CD4-positive, alpha-beta T cell (primary cell): ENCODE measurements at places on chromosomes 3 and 15. TPM values are rescaled to one million over a fixed set of nuclear protein-coding genes. Genes with fewer than 3 reads are reported as not detected.

IGF1R gene
- total RNA-seq = 40.3 TPM

FBLN2 gene
- 0.25 TPM for total RNA-seq

ANKRD63 gene
- total RNA-seq = not detected

EOMES gene
- 0.64 TPM for total RNA-seq

GRCh38 chr3:74267131-74267530 lies 347.3 kb downstream of the CNTN3 start:
- no peak for DNase-seq

GRCh38 chr3:58383476-58383875 lies 50.2 kb downstream of the PDHB start:
- DNase-seq = no peak

DNA sequence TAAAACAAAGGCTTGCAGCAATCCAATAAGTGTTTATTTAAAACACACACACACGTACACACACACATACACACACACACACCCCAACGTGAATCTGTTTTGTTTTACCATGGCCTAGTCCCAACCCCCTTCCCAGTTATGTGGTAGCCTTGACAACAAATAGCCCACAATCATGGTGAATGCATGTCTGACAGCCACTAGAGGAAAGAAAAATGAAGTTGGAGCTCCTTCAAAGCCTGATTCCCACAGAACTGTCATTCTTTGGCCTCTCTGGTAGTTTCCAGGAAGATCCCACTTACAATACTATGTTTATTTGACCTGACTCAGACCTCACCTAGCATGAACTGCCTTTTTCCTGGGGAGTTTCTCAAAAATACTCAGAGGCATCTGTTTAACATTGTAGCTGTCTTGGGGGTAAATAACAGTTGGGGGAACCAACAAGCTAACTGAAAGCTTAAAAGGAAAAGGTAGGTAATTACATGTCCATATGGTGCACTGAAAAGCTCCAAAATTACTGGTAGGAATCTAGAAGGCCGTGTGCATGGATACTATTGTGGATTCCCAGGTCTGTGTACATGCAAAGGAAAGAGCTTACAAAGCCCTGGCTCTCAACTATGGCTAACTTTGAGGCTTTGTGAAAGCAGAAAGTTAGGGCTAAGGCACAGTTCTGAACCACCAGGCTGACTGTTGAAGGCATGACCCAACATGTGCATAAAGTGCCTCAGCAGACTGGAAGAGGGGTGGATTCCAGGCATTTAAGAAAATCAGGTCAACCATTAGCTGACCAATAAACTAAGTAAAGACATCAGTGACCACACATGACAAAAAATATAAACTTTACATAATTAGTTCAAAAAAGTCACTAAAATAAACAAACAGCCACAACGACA lies 65.3 kb downstream of the FAIM start:
- DNase-seq = no peak

- DNase-seq = no peak
Observed at GRCh38 chr3:70981231-70981880, 602.2 kb downstream of the FOXP1 start.

GRCh38 chr15:26083457-26083856 lies 220.3 kb upstream of the ATP10A start:
- no peak for DNase-seq

DNA sequence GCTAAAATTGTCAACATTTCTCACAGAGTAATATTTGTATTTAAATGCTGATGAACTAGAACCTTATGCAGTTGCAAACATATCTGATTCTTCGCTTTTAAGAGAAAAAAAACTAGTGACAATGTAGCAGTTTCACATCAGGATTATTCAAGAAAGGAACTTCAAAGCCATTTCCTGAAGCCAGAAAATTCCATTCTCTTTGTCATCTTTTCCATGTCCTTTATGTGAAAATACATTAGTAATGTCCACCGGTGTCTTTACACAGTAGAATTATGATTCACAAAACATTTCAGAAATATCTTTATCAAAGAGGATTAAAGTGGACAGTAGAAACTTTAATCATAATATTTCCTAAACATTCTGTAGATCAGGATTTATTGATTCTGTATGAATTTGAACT lies 12.7 kb upstream of the LXN start:
- DNase-seq = no peak

GRCh38 chr3:72044231-72044855 lies 259.4 kb upstream of the PROK2 start:
- no peak for DNase-seq

DNA sequence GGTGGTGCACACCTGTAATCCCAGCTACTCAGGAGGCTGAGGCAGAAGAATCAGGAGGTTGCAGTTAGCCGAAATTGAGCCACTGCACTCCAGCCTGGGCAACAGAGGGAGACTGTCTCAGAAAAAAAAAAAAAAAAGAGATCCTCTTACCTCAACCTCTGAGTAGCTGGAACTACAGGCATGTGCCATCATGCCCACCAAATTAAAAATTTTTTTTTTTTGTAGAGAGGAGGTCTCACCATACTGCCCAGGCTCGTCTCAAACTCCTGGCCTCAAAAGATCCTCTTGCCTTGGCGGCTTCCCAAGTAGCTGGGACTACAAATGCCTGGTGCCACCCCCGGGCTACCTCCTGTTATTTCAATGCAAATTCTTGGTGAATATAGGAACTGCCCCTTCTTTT lies 1.5 kb downstream of the UMPS start:
- DNase-seq = no peak

- no peak for DNase-seq
Observed at GRCh38 chr3:178950676-178951075, 120.9 kb downstream of the ZMAT3 start.

- DNase-seq = no peak
Observed at GRCh38 chr3:32105291-32106131, 909 bp upstream of the GPD1L start.

- no peak for DNase-seq
Observed at GRCh38 chr15:45449916-45450867, 71.8 kb upstream of the GATM start.

DNA sequence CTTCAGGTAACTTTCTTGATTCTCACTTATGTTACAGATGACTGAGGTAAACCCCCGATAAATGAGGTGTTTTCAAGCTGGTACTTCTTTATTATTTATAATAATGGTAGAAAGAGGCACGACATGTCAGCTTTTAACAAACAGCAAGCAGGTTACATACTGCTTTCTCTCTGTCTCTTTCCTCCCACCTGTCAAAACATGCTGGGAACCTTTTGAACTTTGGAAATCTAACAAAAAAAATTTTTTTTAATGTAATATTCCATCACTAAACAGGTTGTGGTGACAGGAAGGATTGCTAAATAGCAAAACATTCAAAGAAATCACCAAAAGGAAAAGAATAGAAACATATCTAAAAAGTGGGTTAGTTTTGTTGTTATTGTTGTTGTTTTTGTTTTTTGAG lies 48.2 kb downstream of the ANO10 start:
- DNase-seq = no peak

GRCh38 chr3:178754852-178755510 lies 218.7 kb downstream of the KCNMB2 start:
- DNase-seq = no peak

- no peak for DNase-seq
Observed at GRCh38 chr15:92076541-92076940, 223.0 kb downstream of the SLCO3A1 start.

DNA sequence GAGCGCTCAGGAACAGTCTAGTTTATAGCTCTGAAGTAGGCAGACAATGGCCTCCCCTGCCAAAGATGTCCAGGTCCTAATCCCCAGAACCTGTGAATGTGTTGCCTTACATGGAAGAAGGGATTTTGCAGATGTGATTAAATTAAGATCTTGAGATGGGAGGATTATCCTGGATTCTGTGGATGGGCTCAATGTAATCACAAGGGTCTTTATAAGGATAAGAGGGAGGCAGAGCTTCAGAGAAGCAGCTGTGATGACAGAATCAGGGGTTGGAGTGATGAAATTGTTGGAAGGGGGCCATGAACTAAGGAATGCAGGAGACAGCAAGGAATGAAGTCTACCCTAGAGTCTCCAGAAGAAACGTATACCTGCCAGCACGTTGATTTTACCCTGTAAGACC lies 14.0 kb upstream of the GK5 start:
- no peak for DNase-seq
